Melanocyte of skin (primary cell): ENCODE measurements at places on chromosomes 1 and 21. TPM values are rescaled to one million over a fixed set of nuclear protein-coding genes. Genes with fewer than 3 reads are reported as not detected.

The FRRS1 gene
- total RNA-seq = 13.8 and 15.6 TPM in 2 replicates

The CDC7 gene
- 12.0 and 15.6 TPM in 2 replicates for total RNA-seq

The KRTAP21-2 gene
- total RNA-seq = not detected in 2 replicates

The NT5C1A gene
- 0.36 TPM in 1 of 2 replicates, not detected in the other for total RNA-seq

The OR1C1 gene
- total RNA-seq = not detected in 2 replicates

The RHEX gene
- not detected in 2 replicates for total RNA-seq

The CELA2B gene
- not detected in 2 replicates for total RNA-seq
